ENCODE measurements at places on chromosomes 5 and 9. TPM values are rescaled to one million over a fixed set of nuclear protein-coding genes. Genes with fewer than 3 reads are reported as not detected.

GRCh38 chr5:173090639-173091038 lies 34.5 kb downstream of the CREBRF start:
- no peak for DNase-seq

- no peak for DNase-seq
These were observed 11.7 kb downstream of the CDC14B start for GRCh38 chr9:96607971-96608370.

- peak; percentile 21 for DNase-seq
These were observed 133.4 kb upstream of the GAS1 start for GRCh38 chr9:87080512-87081264.

GRCh38 chr5:103849934-103850333 lies 287.3 kb upstream of the NUDT12 start:
- DNase-seq, result peak; percentile 65

DNA sequence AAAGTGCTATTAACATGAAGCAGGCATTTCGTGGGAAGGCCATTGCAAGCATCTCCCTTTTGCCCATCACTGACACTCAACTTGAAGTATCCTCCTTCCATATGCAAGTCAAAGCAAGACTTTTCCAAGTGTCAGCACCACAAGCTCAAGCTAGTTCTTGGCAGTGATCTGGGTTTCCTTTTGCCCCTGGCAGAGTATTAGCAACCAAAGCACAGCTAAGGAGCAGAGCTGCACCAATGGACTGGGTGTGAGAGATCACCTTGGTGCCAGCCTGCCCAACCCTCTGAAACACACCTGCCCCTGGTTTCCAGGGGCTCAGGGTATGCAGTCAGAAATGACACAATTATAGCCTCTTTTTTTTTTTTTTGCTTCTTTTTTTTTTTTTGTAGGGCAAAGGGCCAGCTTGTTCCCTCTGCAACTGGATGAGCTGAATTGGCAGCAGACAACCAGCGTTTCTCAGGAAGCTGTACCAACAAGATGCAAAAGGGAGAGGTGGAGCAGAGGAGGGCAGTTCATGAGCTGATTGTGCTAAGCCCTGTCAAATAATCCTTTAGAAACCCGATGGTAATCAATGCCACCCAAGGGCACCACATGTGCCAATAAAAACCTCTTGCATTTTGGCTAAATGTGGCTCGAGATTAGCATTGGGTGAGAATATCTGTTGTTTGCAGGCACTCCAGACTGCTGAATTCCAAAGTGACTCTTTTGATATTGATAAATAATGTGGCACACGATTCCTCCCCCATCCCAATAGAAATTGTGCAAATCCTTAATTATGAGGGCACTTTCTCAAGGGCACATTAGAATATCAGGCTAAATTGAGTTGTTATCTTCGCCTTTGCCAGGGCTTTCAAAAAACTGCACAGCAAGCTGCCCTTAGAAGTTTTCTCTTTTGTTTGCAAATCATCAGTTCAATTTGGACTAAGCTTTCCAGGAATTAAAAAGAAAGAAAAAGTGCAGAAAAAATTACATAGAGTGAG lies 192.4 kb downstream of the GAS1 start:
- no peak for DNase-seq

DNA sequence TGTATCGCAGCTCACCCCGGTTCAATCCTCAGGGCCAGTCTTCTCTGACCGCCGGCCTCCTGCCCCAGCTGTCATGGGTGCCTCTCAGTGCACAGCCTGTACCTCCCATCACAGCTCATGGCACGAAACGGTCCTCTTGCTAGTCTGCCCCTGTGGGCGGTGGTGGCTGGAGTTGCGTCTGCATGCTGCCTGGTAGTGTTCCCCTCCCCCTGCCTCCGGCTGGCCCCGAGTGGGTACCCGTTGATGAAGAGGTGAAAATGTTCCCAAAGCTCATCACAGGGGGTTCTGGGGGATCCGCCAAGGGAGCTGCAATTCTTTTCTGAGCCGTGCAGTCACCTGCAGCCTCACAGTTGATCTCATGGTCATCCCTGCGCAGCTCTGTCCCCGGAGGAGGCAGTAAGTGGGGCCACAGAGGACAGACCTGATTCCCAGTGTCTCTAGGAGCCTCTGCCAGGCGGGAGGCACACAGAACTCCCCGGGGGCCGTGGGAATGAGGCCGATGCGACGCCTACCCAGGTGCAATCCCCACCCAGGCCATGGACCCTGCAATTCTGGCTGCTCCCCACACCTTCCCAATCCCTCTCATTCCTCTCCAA lies 34.7 kb upstream of the FIBCD1 start:
- DNase-seq, result no peak

GRCh38 chr5:32720300-32720699 lies 9.2 kb downstream of the NPR3 start:
- DNase-seq, result no peak

DNA sequence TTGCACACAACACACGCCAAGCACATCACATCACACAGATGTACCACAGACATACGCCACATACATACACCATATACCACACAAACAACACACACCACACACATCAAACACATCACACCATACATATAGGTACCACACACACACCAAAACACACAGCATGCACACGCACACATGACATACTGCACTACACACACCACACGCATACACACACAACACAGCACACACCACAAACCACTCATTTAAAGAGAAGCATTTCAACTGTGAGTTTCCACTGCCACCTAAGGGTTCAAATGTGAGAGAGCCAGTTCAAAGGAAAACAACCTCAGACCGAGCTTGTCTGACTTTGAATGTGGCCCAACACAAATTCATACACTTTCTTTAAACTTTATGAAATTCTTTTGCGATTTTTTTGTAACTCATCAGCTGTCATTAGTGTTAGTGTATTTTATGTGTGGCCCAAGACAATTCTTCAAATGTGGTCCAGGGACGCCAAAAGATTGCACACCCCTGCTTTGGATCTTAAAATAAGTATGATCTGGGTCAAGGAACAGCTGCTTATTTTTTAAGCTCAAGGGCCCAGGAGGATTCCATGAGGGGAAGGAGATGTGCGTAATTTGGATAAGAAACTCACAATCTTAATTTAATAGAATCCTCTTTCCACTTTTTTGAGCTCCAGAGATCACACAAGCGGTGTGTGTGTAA lies 494.6 kb downstream of the GADD45G start:
- peak; percentile 18 for DNase-seq

GRCh38 chr9:33867747-33868439 lies 50.9 kb downstream of the UBE2R2 start:
- DNase-seq, result no peak

DNA sequence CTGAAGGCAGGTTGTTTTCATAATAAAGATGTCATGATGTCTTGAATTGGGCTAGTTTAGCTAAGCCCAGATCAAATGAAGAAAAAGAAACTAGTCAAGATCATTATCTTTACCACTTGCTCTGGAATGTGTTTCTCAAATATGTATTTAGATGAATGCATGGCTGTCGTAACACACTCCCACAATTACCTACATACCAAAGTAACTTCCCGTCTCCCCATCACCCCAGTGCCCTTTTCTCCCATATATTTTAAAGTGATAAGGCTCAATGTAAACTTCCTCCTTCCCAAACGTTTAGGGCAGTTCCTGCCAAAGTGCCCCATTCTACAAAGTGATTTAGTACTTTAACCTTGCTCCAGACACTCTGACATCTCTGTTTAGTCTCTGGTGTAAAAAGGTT lies 61.4 kb downstream of the SLC1A3 start:
- peak; percentile 24 for DNase-seq

- DNase-seq, result no peak
These were observed 491.7 kb upstream of the FAM174A start for GRCh38 chr5:100043475-100043874.

GRCh38 chr9:130663258-130663976 lies 977 bp upstream of the PRDM12 start:
- DNase-seq, result peak; percentile 42

DNA sequence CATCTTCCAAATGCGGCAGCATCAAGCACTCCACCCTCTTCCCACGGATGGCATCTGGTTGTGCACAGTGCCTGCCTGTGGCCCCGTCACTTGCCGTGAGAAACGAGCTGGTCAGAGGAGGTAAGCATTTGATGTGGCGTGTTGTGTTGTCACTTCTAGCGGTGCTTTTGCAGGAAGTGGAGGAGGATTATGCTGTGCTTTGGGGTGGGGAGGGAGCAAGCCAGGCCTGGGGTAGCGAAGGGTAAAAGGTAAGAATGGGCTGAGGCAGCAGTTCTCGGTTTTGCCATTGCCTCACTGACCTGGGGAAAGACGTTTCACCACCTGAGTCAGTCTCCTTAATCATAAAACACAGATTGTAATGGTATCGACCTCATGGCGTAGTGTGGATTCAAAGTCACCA lies 2.3 kb upstream of the POMT1 start:
- no peak for DNase-seq

DNA sequence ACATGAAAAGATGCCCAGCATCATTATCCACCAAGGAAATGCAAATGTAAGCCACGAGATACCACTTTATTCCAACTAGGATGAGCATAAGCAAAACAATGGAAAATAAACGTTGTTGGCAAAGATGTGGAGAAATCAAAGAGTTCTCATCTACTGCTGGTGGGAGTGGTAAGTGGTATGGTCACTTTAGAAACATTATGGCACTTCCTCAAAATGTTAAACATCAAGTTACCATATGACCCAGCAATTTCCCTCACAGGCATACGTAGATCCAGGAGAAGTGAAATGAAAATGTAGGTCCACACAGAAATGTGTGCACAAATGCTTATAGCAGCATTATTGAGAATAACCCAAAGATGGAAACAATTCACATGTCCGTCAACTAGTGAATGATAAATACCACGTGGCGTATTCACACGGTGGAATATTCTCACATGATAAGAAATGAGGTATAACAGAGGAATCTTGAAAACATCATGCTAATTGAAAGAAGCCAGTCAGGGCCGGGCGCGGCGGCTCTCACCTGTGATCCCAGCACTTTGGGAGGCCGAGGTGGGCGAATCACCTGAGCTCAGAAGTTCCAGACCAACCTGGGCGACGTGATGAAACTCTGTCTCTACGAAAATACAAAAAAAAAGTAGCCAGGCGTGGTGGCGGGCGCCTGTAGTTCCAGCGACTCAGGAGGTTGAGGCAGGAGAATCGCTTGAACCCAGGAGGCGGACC lies 16.4 kb upstream of the FLT4 start:
- DNase-seq, result no peak

- no peak for DNase-seq
These were observed 27.9 kb upstream of the GLRX start for GRCh38 chr5:95850391-95850894.

DNA sequence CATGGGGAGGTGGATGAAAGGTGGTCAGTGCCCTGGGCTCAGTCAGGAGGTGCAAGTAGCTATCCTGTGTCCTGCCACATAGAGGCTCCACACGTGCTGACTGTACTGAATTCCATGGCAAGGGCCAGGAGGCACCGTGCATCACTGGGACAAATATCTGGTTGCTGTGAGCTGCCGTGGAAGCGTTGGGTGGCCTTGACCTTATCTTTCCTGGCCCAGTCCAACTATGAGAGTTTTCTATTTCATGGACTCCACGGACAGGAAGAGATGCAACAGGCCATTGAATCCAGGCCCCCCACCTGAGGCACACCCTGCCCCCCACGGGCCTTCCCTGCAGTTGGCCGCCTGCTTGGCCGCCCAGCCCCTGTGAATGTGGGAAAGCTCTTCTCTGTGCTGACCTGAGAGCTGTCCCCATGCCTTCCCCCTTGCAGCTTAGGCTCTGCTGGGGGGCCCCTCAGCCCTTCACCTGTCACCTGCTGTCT lies 1.7 kb downstream of the GRHPR start:
- DNase-seq, result no peak

GRCh38 chr9:115758441-115758840 lies 395.1 kb upstream of the PAPPA start:
- DNase-seq, result no peak

- no peak for DNase-seq
These were observed 429.9 kb downstream of the NR2F1-AS1 start for GRCh38 chr5:93151121-93151520.

- DNase-seq, result no peak
These were observed 59.7 kb downstream of the FGF18 start for GRCh38 chr5:171478946-171479775.

ABHD17B gene
- 24.9 TPM for total RNA-seq

TNFSF8 gene
- not detected for total RNA-seq

PCDHA12 gene
- total RNA-seq, result 1.5 TPM

SLC1A3 gene
- 5.8 TPM for total RNA-seq

CDKN2A gene
- not detected for total RNA-seq

PROB1 gene
- 0.17 TPM for total RNA-seq

TEX48 gene
- total RNA-seq, result not detected

DMRT3 gene
- not detected for total RNA-seq

ORM1 gene
- total RNA-seq, result not detected

EIF4E1B gene
- total RNA-seq, result not detected

SLC6A7 gene
- total RNA-seq, result 0.06 TPM

INSL6 gene
- total RNA-seq, result not detected

TMEM215 gene
- total RNA-seq, result 0.33 TPM

ISL1 gene
- total RNA-seq, result 2.7 TPM

CDC20B gene
- total RNA-seq, result not detected

All from Daoy (cell line).